Activated gamma-delta T cell treated with Interleukin-2 at 50 U/mL for 16 hours (primary cell): ENCODE measurements at places on chromosomes 6 and 20.

DNA sequence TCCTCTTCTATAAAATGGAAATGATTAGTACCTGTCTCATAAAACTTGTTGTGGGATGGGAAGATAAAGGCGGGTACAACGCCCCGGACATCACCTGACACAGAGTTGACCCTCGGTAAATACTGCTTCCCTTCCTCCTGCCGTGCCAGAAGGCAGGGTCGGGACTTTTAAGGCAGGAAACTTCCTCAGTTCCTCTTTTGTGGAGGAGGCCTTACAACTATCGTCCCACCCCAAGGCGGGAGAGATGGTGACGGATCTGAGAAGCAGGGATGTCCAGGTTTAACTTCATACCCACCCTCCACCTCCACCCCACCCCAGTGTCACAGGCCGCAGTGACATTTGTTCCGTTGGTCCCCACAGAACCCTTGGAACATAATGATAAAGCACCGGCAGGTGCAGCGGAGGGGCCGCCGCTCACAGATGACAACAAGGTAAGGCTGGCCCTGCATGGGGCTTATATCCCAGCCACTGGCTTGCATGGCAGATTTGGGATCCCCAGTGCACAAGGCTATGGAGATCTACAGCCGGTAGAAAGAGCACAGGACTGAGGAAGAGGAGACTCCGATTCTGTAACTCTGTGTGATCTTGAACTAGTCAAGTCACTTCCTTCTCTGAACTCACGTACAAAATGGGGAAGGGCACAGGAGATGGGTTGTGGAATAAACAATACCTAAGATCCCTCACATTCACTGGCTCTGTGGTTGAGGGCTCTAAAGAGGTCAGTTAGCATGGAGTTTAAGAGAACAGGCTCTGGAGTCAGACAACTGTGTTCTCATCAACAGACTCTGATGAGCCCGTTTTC, 764 bp downstream of the DNTTIP1 start:
- DNase-seq = no peak

DNA sequence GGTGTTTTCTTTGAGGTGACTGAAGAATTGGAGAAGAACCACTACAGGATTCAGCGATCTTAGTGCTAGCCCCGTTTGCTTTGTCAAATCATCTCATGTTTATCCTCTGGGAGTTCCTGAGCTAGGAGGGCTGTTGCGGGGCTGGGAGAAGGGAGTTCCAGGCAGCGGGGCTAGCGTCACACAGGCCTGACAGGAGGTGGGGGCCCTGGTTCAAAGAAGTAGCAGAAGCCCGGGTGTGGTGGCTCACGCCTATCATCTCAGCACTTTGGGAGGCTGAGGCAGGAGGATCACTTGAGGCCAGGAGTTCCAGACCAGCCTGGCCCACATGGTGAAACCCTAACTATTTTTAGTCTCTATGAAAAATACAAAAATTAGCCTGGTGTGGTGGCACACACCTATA, 33.2 kb upstream of the SULF2 start:
- no peak for DNase-seq

- no peak for DNase-seq
These were observed 27.2 kb downstream of the VEGFA start for GRCh38 chr6:43796903-43797890.

DNA sequence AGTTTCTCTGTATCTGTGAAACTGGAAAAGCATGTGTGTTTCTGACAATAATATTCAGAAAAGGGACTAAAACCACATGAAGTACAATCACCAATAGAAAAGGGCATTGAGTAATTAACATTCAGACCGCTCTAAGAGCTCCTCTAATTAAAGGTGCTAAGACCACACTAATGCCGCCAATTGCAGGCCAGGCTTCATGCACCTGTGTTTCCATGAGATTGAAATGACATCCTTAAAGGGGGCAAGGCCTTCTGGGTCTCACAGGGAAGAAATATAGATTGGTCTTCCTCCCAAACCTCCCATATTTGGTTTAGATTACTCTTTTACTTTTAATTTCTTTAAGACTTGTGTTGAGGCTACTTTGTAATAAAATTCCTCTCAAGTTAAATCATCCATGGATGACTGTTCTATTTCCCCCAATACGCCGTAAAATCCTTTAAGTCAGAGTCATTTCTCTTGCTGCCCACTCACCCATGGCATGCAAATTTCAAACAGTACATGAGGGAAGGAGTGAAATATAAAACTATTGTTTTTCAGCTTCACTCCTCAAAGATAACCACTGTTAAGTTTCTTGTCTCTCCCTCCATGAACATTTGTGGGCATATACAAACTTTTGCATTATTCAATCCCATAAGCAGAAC, 110.6 kb downstream of the UBE3D start:
- DNase-seq = no peak

- DNase-seq = no peak
These were observed 138.0 kb upstream of the TOP1 start for GRCh38 chr20:40890635-40891034.

- no peak for DNase-seq
These were observed 631.3 kb downstream of the EYS start for GRCh38 chr6:65075705-65076230.

- peak; percentile 9 for DNase-seq
These were observed 5.9 kb downstream of the OSTM1 start for GRCh38 chr6:108068618-108069017.

- DNase-seq = no peak
These were observed 155.0 kb downstream of the TMEM200A start for GRCh38 chr6:130520801-130521200.

DNA sequence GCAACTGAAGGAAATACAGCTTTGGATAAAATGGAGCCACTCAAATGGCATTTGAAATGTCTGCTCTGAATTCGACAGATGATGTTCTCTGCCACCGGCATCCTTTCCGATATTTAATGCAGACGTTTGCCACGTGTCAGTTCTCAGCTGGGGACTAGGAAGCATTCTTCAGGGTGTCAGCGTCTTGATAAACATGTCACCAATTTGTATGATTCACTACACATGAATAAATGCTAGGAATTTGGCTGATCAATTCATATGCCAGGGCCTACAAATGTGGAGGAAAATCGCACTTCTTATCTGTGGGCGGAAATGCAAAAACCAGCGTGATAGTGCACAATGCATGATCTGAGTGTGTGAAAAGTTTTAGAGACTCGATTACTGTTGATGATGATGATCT, 169.5 kb downstream of the SLC24A3 start:
- no peak for DNase-seq

- DNase-seq = no peak
These were observed 50.1 kb upstream of the RNF24 start for GRCh38 chr20:4065391-4065844.

GRCh38 chr20:1489325-1489724, 1.9 kb downstream of the SIRPB2 start:
- DNase-seq = no peak

DNA sequence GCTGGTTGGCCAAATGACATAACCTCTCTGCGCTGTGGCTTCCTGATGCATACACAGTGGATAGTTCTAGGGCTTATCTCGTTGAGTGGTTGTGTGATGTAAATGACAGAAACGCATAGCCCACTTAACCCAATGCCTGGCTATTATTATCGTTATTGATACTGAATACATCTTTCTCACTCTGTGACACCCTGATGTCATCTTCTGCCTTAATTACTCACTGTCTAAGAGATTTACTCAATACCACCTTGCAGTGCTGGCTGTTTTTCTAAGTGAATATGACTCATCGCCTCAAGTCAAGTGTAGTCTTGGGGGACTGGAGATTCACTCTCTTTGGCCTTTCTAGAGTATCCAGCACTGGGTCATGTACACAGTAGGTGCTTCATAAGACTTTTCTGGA, 73.6 kb downstream of the NDUFAF5 start:
- no peak for DNase-seq

GRCh38 chr6:166244353-166245045, 63.7 kb downstream of the PRR18 start:
- no peak for DNase-seq

- DNase-seq = no peak
These were observed 38.0 kb downstream of the CDYL start for GRCh38 chr6:4814212-4814611.

DNA sequence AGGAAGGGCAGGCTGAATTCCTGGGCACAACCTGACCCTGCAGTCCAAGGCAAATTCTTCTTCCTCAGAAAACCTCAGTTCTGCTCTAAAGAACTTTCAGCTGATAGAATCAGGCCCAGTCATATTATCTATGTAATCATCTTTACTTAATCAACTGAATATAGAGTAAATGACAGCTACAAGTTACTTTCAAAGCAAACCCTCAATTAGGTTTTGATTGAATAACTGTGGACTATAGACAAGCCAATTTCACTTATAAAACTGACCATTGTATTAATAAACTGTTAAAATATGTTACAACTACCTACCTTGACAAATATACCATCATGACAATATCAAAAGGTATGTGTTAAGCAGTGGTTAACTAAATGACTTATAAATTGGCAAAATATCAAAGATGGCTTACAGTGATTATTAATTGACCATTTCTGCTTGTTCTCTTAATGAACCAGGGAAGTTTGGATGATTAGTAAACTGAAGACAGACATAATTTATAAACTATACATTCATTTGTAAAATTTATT, 46.1 kb upstream of the ADGRF5 start:
- no peak for DNase-seq
